ENCODE measurements at places on chromosomes 11 and 22. TPM values are rescaled to one million over a fixed set of nuclear protein-coding genes. Genes with fewer than 3 reads are reported as not detected.

Gene TRIM49
- total RNA-seq = not detected

Gene VSTM5
- 0.41 TPM for total RNA-seq

Gene KLHL35
- total RNA-seq = 1.8 TPM

Gene ANO9
- total RNA-seq = 21.8 TPM

Gene HEPACAM
- not detected for total RNA-seq

Gene ADM2
- total RNA-seq = 8.0 TPM
